ENCODE measurements at places on chromosomes 16 and 17. TPM values are rescaled to one million over a fixed set of nuclear protein-coding genes. Genes with fewer than 3 reads are reported as not detected.

The MPHOSPH6 gene
- total RNA-seq: 32.9 TPM

The ZNF469 gene
- 9.7 TPM for total RNA-seq

The C17orf100 gene
- total RNA-seq: 0.43 TPM

The MATCAP1 gene
- 9.9 TPM for total RNA-seq

The SCIMP gene
- total RNA-seq: not detected

DNA sequence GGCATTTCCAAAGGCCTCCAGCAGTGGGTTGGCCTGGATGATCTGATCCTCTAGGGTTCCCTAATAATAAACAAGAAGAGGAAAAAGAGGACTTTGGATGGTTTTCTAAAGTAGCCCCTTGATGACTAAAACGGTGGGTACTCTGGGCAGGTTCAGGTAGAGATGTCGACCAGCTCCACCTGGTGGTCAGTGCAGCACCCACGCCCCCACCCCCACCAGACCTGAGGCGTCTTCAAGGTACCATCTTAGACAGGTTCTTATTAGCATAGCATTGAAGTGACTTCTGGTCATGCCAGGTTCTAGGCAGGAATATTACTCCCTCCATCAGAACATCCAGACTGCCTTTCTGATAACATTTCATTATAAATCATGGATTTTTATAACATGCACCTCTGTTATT, 15.0 kb downstream of the MYH13 start:
- no peak for DNase-seq

DNA sequence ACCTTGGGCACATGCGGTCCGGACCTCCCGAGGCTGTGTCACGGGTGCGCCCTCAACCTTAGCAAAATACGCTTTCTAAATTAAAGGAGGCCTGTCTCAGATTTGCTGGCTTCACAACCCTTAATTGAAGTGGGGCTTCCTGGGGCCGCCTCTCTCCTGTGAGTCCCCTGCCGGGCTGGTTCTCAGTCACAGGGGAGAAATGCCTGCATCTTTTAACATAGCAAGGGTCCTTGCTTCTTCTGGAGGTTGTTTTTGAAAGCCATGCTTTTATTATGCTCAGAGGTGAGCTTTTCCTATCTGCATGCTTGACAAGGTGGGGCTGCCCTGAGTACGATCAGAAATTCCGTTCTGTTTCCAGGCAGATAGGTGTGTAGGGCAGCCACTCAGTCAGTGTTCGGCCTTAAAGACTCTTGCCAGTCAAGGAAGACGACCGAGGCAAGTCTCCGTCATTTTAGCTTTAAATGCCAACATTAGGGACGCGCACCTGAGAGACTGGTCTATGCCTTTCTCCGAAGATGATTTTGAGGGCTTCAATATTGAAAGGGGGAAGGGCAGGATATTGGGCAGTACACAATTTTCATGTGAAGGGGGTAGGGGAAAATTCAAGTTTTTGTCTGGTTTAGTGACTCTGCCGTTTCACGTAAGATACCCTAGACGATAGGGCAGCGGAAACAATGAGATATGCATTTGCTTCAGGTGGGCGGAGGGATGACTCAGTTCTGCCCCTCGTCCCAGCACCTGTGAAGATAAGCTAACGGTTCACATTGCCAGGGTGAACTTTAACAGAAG, 5.5 kb upstream of the SLC7A5 start:
- DNase-seq: no peak

DNA sequence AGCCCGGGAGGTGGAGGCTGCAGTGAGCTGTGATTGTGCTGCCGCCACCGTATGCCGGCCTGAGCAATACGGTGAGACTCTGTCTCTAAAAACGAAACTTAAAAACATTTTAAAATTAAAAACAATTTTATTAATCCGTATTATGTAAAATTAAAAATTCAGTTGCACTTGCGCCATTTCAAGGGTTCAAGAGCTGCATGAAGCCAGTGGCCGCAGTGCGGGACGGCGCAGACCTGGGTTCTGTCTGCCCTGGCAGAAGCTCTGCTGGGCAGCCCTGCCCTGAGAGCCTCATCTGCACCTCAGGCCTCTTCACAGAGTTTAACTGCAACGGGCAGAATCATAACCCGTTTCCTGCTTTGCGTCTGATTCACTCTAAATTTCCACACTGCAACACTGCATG, 31.7 kb downstream of the TBC1D16 start:
- no peak for DNase-seq

DNA sequence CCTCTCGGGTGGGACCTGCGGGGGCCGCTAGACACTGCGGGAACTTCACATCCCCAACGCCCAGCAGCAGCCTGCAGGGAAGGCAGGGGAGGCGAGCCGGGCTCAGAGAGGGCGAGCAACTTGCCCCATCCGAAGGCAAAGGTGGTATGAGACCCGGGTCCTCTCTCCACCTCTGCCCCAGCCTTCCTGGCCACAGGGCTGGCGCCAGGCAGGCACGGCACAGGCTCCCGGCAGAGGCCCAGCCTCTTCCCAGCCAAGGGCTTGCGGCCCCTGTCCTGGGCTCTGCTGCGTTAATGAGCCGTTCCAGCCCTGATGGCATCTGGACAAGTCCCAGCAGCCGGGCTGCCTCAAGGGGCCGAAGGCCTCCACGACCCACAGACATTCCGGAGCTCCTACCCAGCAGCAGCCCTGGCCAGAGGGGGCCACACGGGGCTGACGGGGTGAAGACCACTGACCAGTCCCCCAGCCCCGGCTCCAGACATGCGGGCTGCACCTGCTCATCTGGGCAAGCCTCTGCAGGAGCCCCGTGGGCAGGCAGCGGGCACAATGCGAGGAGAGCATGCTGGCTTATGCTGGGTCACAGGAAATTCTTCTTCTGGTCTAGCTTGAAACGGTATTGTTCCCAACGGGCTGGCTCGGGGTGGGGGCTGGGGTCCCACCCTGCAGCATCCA, 1.2 kb upstream of the HS3ST6 start:
- no peak for DNase-seq

DNA sequence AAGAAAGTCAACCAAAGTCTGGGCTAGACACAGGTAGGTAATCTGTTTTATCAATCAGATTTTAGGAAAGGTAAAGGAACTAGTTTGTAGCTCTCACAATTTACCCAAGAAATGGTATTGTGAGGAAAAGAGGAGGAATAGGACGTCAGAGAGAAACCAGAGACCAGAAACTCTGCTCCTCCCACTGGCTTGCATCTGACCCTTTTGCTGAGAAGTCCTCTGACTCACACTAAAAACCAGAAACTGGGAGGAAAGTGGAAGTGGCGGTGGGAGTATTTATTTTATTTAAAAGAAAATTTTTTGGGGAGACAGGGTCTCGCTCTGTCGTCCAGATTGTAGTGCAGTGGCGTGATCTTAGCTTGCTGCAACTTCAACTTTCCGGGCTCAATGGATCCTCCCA, 38.0 kb upstream of the MNT start:
- peak; percentile 79 for DNase-seq

DNA sequence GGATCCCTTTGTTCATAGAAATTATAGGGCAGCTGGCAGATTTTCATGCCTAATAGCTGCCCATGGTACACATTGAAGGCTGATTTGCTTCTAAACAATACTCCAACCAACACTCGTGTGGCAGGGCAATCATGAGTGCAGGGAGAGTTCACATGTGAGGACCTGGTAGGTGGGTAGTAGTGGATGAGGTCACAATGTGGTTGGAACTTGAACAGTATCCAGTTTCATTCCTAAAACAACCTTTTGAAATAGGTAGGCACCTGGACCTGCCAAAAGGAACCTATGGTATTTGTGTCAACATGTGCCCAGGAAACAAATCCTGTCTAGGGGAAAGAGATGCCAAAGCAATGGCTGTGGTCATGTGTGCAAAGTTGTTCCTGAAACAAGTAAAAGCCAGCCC, 32.8 kb downstream of the CCL4 start:
- DNase-seq: no peak

DNA sequence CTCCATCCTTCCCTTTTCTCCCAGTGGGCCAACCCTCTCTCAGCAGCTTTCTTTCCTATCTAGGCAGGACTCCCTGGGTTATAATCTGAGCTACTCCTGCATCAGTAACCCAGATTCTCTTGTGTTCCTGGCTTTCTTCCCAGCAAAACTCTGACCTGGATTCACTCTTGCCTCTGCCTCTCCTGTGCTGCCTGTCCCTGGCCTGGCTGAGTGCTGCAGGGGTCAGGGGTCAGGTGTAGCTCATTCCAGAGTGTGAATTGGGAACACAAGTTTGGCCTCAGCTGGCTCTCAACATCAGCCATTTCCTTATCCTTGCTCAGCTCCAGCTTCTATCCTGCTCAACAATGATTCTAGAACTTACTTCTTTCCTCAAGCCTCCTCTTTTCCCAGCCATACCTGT, 2.5 kb upstream of the ST6GALNAC2 start:
- DNase-seq: no peak

DNA sequence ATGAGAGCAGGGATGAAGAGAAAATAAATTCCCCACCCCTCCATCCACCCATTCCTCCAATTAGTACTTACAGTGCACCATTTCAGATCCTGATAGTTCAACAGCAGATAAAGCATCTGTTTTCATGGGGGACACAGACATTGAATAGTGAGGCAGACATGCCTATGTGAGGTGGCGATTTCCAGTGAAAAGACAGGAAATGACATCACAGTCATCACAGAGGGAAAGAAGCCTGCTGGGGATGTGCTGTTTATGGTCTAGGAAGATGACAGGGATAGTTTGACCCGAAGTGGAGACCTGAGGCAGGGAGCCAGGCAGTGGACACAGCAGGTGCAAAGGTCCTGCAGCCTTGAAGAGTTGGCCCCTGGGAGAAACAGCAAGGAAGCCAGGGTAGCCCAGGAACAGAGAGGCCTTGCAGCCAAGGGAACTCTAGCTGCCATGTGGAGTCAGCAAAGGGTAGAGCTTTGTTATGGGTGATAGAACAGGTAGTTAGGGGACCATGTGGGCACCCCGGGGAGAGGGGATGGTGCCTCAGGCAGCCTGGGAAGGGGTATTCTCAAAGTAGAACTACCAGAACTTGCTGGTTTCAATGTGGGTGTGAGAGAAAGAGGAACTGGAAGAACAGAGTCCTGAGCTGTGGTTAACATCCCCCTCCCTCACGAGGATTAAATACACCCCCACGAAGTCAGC, 256.6 kb downstream of the CPPED1 start:
- DNase-seq: no peak
